Stimulated activated CD8-positive, alpha-beta memory T cell treated with anti-CD3 and anti-CD28 coated beads, Interleukin-4, amount 100 ng/mL, for 1 hour (primary cell): ENCODE measurements at places on chromosomes 4 and X.

DNA sequence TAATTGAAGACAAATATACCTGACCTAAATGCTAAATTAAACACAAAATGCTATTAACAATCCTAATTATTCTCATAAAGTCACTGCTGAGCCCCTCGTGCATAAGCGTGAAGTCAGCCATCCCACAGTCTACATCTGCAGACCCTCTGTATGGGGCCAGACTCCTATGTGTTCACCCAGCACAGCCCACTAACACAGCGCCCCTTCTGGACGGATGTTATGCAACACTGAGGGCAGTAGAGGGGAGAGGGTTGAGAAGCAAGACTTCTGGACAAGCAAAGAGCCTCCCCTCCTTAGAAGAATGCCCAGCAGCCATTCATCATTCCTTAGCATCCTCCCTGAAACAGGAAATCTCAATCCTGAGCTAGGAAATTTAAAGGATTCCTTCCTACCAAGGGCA, 7.9 kb downstream of the TRPC3 start:
- no peak for DNase-seq

- no peak for DNase-seq
Measured at GRCh38 chr4:159977907-159978617, 875.2 kb downstream of the RAPGEF2 start.

DNA sequence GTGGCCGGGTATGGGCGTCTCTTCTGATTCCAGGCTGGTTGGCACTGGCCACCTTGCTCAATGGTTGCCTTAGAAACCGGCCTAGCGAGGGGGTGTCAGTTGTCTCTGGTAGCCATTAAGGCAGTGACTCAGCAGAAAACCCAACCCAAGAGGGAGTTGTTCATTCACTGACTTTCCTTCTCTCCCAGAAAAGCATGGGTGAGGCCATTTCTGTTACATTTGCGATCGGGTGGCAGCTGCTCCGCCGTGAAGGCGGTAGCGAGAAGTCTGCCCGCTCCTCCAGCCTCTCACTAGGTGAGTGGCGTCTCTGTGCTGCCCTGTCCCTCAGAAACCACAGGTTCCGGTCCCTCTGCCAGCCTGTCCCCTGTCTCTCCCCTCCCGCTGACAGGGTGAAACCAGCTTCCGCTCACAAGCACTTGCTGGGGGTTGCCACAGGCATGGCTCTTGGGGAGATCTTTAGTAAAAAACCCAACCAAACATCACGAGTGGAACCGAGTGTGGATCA, 17.4 kb downstream of the IRAK1 start:
- DNase-seq = no peak

- DNase-seq = no peak
Measured at GRCh38 chr4:5957076-5957475, 61.2 kb downstream of the C4orf50 start.

DNA sequence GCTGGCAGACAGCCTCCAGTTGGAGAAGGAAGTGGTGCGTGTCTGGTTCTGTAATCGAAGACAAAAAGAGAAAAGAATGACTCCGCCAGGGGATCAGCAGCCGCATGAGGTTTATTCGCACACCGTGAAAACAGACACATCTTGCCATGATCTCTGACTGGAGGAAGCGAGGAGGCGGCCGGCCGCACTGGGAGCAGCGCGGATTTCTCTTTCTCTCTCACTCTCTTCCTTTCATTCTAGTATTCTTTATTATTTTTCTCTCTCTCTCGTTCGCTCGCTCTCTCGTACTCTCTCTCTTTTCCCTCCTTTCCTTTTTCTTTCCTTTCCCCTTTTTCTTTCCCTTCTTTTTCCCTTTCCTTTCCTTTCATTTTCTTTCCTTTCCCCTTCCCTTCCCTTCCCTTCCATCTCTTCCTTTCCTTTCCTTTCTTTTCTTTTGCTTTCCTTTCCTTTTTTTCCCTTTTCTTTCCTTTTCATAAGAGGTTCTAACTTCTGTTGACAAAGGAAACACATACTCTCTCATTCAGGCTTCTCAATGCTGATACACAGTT, 1.2 kb downstream of the POU3F4 start:
- no peak for DNase-seq
